Cardiac muscle cell (in vitro differentiated cells and primary cell): ENCODE measurements at places on chromosomes 7 and 10. TPM values are rescaled to one million over a fixed set of nuclear protein-coding genes. Genes with fewer than 3 reads are reported as not detected.

ZSWIM8 gene
- polyA plus RNA-seq, result 37.1 and 63.7 TPM in 2 replicates

EPO gene
- 0.34 and 0.46 TPM in 2 replicates for polyA plus RNA-seq

SORBS1 gene
- polyA plus RNA-seq, result 11.0 and 12.8 TPM in 2 replicates

TECPR1 gene
- 19.2 and 19.3 TPM in 2 replicates for polyA plus RNA-seq

TMEM213 gene
- polyA plus RNA-seq, result not detected in 2 replicates

CUZD1 gene
- not detected in 2 replicates for polyA plus RNA-seq

CRYGN gene
- 0.46 and 0.77 TPM in 2 replicates for polyA plus RNA-seq

ALOX5 gene
- polyA plus RNA-seq, result 0.48 and 0.64 TPM in 2 replicates

PLAU gene
- 4.0 and 4.1 TPM in 2 replicates for polyA plus RNA-seq

SORCS3 gene
- polyA plus RNA-seq, result 9.3 and 14.3 TPM in 2 replicates

CYP2C19 gene
- polyA plus RNA-seq, result not detected in 2 replicates

GPR15LG gene
- polyA plus RNA-seq, result not detected in 2 replicates

GIMAP4 gene
- polyA plus RNA-seq, result 1.8 TPM in 1 of 2 replicates, not detected in the other

ELOVL3 gene
- polyA plus RNA-seq, result 0.10 and 0.82 TPM in 2 replicates

PLAC9 gene
- 1.4 and 1.9 TPM in 2 replicates for polyA plus RNA-seq

SAMD9L gene
- polyA plus RNA-seq, result not detected in 2 replicates

PIP gene
- polyA plus RNA-seq, result not detected in 2 replicates

ZRANB1 gene
- 11.0 and 16.2 TPM in 2 replicates for polyA plus RNA-seq

AOAH gene
- polyA plus RNA-seq, result not detected in 2 replicates

DRGX gene
- not detected in 2 replicates for polyA plus RNA-seq

CREB5 gene
- polyA plus RNA-seq, result 4.6 and 5.0 TPM in 2 replicates

LOXL4 gene
- 3.1 and 9.1 TPM in 2 replicates for polyA plus RNA-seq

SPDYE9 gene
- polyA plus RNA-seq, result 0.73 and 1.1 TPM in 2 replicates

ACTL6B gene
- not detected in 2 replicates for polyA plus RNA-seq

ABCF2 gene
- polyA plus RNA-seq, result 32.7 and 32.9 TPM in 2 replicates

PNLIPRP1 gene
- not detected in 2 replicates for polyA plus RNA-seq

OR13A1 gene
- 0.38 TPM in 1 of 2 replicates, not detected in the other for polyA plus RNA-seq

CACNB2 gene
- 101 and 119 TPM in 2 replicates for polyA plus RNA-seq

CALCR gene
- polyA plus RNA-seq, result not detected in 2 replicates

ANKIB1 gene
- 5.6 and 6.3 TPM in 2 replicates for polyA plus RNA-seq

PNLIPRP2 gene
- polyA plus RNA-seq, result not detected in 2 replicates

FGFBP3 gene
- 16.6 and 26.4 TPM in 2 replicates for polyA plus RNA-seq

C10orf62 gene
- not detected in 2 replicates for polyA plus RNA-seq

SPDYE11 gene
- 0.73 and 1.1 TPM in 2 replicates for polyA plus RNA-seq

FAM25A gene
- polyA plus RNA-seq, result not detected in 2 replicates
